ENCODE measurements at places on chromosomes 11 and 22.

GRCh38 chr11:1573077-1573902 lies 1.2 kb upstream of the DUSP8 start:
- DNase-seq, result no peak

- DNase-seq, result no peak
Measured at GRCh38 chr22:28247667-28248363, 328.8 kb upstream of the PITPNB start.

- peak; percentile 61 for DNase-seq
Measured at GRCh38 chr11:12088047-12088481, 22.3 kb upstream of the MICAL2 start.

GRCh38 chr11:2260491-2261364 lies 9.7 kb downstream of the ASCL2 start:
- DNase-seq, result no peak

GRCh38 chr11:63905179-63905578 lies 11.8 kb downstream of the RCOR2 start:
- DNase-seq, result no peak

Measured in AG04449 (cell line).